ENCODE measurements at places on chromosomes 7 and 10.

- DNase-seq: peak; percentile 68
Measured at GRCh38 chr7:154984601-154985188, 18.2 kb downstream of the PAXIP1 start.

- DNase-seq: no peak
Measured at GRCh38 chr10:124560377-124561105, 98.9 kb downstream of the LHPP start.

DNA sequence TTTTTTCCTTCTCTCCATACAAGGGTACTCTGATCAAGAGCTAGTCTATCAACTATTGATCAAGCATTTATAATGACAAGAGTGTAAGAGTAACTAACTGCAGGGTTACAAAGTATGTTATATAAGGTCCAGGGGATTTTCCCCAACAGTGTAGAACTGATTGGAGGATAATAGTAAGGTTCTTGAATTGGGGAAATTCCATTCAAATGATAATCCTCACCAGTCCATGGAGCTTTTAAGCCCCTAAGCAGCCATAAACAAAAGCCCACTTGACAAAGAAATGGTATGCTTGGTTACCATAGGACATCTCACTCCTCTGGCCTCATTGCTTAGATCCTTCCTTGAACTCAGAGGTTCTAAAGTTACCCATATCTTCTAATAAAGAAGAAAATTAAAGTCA is 8.2 kb downstream of the YME1L1 start:
- DNase-seq: no peak

DNA sequence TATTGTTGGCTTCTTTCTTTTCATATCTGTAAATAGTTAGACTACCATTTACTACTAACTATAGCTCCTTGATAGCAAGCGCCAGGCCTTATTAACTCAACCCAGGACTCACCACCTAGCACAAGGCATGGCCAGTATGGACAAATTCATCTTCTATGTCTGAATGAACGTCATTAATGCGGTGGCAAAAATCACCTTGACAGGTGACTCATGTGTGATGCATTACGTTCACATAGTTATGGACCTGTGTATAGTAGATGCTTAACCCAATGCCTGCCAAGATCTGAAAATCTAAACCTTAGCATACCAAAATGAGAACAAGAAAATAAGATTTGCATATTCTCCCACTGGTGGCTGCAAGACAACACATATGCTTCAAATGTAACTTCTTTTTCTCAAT is 300.8 kb downstream of the PARD3 start:
- DNase-seq: no peak

DNA sequence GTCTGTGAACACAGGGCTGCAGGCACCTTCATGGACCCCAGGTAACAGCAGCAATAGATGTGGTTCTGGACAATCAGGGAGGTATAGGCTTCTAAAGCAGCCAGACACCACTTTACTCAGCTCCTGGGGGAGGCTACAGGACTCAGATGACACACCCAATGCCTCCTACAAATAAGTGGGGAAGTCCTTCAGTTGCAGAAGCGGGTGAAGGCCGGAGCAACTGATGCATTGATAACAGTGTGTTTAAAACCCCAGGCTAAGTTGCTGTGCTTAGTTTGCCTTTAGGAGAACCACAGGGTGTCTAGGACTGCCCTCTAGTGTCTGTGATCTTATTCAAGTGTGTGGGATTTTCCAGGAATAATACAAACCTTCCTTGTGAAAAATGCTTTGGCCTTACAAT is 5.9 kb upstream of the ITGA8 start:
- peak; percentile 40 for DNase-seq

GRCh38 chr10:124302951-124303505 is 115.7 kb downstream of the OAT start:
- DNase-seq: no peak

DNA sequence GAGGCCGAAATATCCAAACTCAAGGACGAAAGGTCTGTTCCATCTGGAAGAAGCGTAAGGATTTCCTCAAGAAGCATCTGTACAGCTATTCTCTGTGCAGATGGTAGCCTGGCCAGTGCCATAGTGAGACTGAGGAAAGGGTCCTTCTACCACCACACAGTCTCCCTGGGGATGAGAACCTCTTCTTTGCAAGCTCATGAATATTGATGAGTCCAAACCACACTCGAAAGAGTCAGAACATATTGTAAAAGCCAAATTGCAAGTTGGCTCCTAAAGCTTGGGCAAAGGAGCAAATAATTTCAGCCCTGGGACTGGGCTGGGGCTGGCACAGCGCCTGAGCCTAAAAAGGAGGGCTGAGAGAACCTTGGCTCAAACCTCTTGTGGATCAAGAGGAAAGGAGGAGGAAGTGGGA is 66.1 kb upstream of the PIP4K2A start:
- DNase-seq: no peak

- DNase-seq: no peak
Measured at GRCh38 chr7:132941428-132941827, 140.5 kb downstream of the CHCHD3 start.

DNA sequence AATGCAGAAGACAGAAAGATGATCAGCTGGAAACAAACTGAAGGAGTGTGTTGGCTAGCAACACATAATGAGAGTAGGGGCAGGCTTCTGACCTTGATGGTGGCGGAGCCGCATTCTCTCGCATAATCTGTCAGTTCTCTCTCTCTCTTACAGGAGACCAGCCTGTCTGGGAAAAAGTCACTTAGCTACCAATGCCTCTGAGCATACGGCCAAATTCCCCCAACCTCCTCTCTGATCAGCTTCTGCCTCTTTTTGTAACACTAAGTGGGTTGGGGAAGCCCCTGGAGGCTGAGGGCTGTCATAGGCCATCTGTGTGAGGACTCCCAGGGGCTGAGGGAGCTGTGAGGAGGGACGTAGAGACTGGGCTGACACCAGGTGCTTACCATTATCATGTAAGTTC is 104.6 kb downstream of the HIPK2 start:
- no peak for DNase-seq

GRCh38 chr10:122149561-122150505 is 121.3 kb upstream of the BTBD16 start:
- no peak for DNase-seq

GRCh38 chr7:148356303-148356702 is 234.3 kb upstream of the C7orf33 start:
- DNase-seq: peak; percentile 35

GRCh38 chr7:102455596-102455995 is 9.1 kb downstream of the ALKBH4 start:
- DNase-seq: no peak

DNA sequence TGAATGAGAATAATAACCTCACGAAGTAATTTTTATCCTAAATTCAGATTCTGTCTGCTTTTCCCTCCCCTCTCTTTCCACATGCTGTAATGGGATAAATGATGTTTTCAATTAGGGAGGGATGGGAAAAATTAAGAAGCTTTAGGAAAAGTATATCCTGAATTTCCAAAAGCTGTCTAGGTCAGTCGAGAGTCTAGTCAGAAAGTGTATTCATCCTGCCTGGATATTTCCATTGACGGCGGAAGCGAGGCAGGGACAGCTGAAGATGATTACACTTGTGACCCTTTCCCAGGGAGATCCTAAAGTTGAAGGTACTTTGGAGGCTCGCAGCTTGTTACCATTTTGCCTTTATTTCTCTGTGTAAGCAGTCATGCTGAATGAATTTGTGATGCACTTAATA is 204.1 kb downstream of the ZNF365 start:
- DNase-seq: no peak

DNA sequence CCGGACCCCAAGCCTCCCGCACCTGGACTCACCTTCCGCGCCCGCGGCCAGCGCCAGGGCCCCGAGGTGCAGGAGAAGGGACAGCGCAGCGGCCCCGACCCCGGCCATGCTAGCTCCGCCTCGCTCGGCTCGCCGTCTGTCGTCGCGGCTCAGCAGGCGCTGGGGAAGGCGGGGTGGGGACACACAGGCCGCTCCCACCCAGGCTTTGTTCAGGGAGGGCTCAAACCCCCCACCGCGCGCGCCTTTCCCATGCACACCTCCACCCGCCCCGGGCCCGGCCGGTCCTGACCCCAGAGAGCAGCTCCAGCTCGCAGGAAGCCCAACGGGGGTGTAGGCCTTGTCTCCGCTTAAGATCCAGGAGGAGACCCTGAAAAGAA is at the start of gene KCP:
Gene KCP (minus strand): TSS at position 141 of the 377 bp plus-strand sequence. CDS start 33 bp downstream, at position 108.
- no peak for DNase-seq

DNA sequence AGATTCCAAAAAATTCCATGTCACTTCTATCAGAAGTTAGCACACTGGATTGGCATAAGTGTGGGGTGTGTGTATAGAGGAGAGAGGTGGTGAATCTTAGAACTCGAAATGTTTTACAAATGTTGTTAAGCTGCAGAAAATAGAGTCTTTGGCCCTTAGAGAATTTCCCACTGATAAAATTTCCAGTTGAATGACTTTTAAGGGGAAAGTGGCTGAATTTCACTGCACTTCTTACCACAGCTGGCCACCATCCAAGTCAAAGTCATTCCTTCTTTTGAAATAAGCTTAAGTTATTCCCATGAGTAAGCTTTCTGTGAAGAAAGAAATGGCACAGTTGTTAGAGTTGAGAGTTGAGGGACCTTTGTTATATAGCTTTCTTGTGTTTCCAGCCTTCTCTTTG is 13.9 kb downstream of the VCL start:
- no peak for DNase-seq

Data from LNCaP clone FGC (cell line).